ENCODE measurements at places on chromosomes 1 and 21. TPM values are rescaled to one million over a fixed set of nuclear protein-coding genes. Genes with fewer than 3 reads are reported as not detected.

PRAMEF25 gene
- not detected for polyA plus RNA-seq

CGN gene
- polyA plus RNA-seq = 4.2 TPM

UBE2U gene
- not detected for polyA plus RNA-seq

LCE2D gene
- polyA plus RNA-seq = not detected

OPTC gene
- polyA plus RNA-seq = not detected

NSL1 gene
- 37.0 TPM for polyA plus RNA-seq

RAB13 gene
- 115 TPM for polyA plus RNA-seq
